ENCODE measurements at places on chromosomes 7 and 10.

- no peak for DNase-seq
Measured at GRCh38 chr10:42816912-42817311, 34.3 kb downstream of the BMS1 start.

GRCh38 chr10:99859585-99859984 lies 77.1 kb downstream of the ABCC2 start:
- DNase-seq: no peak

DNA sequence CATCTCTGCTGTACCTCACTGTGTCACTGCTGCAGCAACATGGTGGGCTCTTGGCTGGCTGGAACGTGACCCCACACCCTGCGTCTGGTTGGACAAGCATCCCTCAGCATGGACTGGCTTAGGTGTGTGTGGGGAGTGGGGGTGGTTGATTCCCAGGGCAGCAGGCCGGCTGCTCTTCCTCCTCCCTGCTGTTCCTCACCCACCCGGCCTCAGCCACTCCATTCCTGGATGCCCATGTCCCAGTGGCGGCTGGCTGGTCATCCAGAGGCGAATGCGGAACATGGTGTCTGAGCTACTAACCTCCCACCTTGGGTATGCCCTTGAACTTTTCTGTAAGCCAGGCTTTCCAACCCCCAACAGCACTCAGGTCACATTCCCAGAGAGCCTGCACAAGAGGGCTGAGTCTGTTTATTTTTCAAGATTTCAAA lies 81.2 kb downstream of the GRK5 start:
- no peak for DNase-seq

- DNase-seq: no peak
Measured at GRCh38 chr7:48180981-48181380, 9.7 kb downstream of the ABCA13 start.

DNA sequence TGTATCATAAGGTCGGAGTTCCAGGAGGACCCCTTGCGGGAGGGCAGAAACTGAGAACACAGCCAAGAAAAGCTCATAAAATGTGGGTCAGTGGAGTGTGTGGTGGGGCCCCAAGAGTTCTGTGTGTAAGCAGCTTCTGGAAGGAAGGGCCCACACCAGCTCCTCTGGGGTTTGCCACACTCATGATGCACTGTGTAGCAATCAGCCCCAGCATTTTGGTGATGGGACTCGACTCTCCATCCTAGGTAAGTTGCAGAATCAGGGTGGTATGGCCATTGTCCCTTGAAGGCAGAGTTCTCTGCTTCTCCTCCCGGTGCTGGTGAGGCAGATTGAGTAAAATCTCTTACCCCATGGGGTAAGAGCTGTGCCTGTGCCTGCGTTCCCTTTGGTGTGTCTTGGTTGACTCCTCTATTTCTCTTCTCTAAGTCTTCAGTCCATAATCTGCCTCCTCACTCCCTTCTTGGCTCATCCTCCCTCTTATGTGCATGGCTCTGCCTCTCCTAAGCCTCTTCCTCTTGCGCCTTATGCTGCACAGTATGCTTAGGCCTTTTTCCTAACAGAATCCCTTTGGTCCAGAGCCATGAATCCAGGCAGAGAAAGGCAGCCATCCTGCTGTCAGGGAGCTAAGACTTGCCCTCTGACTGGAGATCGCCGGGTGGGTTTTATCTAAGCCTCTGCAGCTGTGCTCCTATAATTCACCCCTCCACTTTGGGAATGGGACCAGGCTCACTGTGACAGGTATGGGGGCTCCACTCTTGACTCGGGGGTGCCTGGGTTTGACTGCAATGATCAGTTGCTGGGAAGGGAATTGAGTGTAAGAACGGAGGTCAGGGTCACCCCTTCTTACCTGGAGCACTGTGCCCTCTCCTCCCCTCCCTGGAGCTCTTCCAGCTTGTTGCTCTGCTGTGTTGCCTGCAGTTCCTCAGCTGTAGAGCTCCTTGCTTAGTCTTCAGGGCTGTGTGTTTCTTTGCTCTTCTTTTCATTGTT lies 17.8 kb downstream of the PRSS2 start:
- no peak for DNase-seq

DNA sequence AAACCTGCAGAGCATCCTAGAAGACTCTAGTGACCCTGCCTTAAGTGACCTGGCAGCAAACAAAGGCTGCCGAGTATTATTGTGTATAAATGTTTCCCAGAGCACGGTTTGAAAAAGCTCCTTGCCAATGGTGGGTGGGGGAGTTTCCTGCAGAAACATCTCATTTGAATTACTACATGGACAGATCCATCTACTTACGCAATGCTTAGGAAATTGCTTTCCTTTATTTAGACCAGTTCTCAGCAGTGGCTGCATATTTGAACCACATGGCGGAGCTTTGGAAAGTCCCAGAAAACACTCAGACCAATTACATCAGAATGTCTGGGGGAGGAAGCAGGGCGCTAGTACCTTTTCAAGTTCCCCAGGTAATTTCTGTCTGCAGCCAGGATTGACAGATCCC lies 560.9 kb downstream of the SDK1 start:
- no peak for DNase-seq

GRCh38 chr7:148151778-148152177 lies 438.8 kb upstream of the C7orf33 start:
- DNase-seq: no peak
